Activated T-helper 1 cell treated with anti-CD3 and anti-CD28 coated beads, Interleukin-12 subunit alpha, Interleukin-12 subunit beta, Interleukin-2, Interleukin-4 antibody, amounts not matched to agents 30 ng/mL and 10 ng/mL and 1 ng/mL, durations not matched to agents 14 hours and 24 hours and 36 hours (primary cell): ENCODE measurements at places on chromosomes 4 and X.
A peak's percentile ranks its signal among the peaks of the same experiment; 100 is the strongest.

GRCh38 chrX:108165383-108166111 lies 74.0 kb downstream of the ATG4A start:
- no peak overlapping the region for H3K4me3 ChIP-seq
- DNase-seq = no peak
- no peak overlapping the region for H3K27ac ChIP-seq
- no peaks in the 10 kb centered on the region for H3K27me3 ChIP-seq
- no peaks in the 10 kb centered on the region for H3K4me1 ChIP-seq

GRCh38 chrX:119991005-119991787 lies 47.6 kb upstream of the NKAP start:
- DNase-seq = no peak
- peak overlapping the region; percentile 79 for H3K4me3 ChIP-seq
- H3K36me3 ChIP-seq = no peaks in the 10 kb centered on the region
- peaks cover 43% of the 10 kb centered on the region for H3K27me3 ChIP-seq
- H3K4me1 ChIP-seq = peaks cover 11% of the 10 kb centered on the region

DNA sequence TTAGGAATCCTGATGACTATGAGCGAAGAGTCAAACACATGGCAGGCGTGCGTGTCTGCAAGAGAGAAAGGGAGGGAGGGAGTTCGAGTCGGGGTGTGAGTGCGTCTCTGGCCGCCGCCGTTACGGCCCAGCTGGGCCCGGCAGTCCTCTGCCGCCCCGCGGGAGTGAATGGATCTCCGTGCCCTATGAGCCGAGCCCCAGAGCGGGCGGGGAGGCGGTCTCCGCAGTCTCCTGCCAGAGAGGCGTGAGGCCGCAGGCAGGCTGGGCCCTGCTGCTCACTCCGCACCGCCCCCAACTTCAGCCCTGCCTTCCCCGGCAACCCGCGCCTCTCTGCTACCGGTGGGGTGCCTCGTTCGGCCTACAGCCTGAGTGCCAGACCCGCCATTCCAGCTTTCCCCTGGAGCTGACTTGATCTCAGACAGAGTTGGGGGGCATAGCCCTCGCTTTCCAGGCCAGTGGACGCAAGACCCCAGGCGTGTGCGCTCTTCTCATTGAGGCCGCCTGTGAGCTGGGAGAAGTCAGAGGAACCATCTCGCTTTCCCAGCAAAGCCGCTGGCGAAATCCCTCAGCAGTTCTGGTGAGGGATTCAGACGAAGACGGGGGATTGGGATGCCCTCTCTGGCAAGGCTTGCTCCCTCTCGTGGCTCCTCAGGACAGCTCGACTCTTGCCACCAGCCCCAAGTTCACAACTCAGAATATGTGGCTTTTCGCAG lies 1.4 kb downstream of the SLC16A2 start:
- H3K27ac ChIP-seq = no peak overlapping the region
- peaks cover 4% of the 10 kb centered on the region for H3K4me1 ChIP-seq
- H3K27me3 ChIP-seq = peaks cover 23% of the 10 kb centered on the region
- no peak for DNase-seq
- H3K36me3 ChIP-seq = no peaks in the 10 kb centered on the region

DNA sequence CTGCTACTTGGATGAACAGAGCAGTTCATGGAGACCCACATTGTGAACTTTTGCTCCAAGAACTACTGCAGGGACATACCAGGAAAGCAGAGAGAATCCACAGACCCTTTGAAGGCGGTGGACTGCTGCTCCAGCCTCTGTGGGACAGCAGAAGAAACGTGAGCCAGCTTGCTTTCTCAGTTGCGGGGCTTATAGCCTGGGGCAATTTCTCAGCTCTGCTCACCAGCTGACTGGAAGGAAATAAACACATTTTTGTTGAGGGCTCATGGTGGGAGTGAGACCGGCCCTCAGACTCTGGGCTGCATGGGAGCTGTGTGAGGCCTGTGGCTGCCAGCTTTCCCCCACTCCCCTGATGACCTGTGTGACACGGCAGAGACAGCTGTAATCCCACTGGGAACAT lies 2.6 kb upstream of the ADH1A start:
- no peak overlapping the region for H3K27ac ChIP-seq
- H3K27me3 ChIP-seq = no peaks in the 10 kb centered on the region
- H3K4me1 ChIP-seq = no peaks in the 10 kb centered on the region
- H3K36me3 ChIP-seq = no peaks in the 10 kb centered on the region
- no peak overlapping the region for H3K4me3 ChIP-seq
- no peak for DNase-seq

- H3K36me3 ChIP-seq = no peaks in the 10 kb centered on the region
- no peaks in the 10 kb centered on the region for H3K27me3 ChIP-seq
Measured at GRCh38 chr4:97670703-97671269, 472.5 kb downstream of the STPG2 start.

DNA sequence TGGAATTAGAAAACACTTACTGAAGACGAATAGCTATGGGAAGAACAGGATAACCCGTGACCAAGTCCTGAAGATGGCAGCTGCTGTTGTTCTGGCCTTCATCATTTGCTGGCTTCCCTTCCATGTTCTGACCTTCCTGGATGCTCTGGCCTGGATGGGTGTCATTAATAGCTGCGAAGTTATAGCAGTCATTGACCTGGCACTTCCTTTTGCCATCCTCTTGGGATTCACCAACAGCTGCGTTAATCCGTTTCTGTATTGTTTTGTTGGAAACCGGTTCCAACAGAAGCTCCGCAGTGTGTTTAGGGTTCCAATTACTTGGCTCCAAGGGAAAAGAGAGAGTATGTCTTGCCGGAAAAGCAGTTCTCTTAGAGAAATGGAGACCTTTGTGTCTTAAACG lies 2.4 kb downstream of the AGTR2 start:
- H3K27me3 ChIP-seq = no peaks in the 10 kb centered on the region
- H3K4me3 ChIP-seq = no peak overlapping the region
- no peak overlapping the region for H3K27ac ChIP-seq
- no peaks in the 10 kb centered on the region for H3K4me1 ChIP-seq
- no peaks in the 10 kb centered on the region for H3K36me3 ChIP-seq

GRCh38 chr4:128483041-128483440 lies 195.4 kb upstream of the PGRMC2 start:
- no peaks in the 10 kb centered on the region for H3K36me3 ChIP-seq
- H3K27me3 ChIP-seq = no peaks in the 10 kb centered on the region
- H3K4me3 ChIP-seq = no peak overlapping the region
- H3K27ac ChIP-seq = no peak overlapping the region
- no peak for DNase-seq

DNA sequence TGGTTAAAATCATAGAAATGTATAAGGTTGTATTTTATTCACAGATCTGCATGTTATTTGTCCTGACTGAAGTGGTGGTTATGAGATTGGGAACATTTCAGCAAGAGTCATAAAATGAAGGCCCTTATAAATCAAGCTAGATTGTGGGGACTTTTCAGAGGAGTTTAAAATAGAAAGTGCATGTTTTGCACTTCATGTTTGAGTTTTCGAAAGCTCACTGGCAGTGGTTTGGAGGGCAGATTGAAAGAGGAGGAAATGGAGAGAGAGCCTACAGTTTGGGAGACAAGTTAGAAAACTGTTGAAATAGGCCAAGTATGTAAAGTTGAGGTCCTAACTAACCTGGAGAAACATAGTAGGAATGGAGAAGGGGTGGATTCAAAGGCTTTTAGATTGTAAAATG lies 124.9 kb downstream of the KDM6A start:
- no peaks in the 10 kb centered on the region for H3K27me3 ChIP-seq
- peaks cover 21% of the 10 kb centered on the region for H3K36me3 ChIP-seq
- H3K27ac ChIP-seq = peak overlapping the region; percentile 86
- no peak for DNase-seq
- H3K4me1 ChIP-seq = peaks cover 42% of the 10 kb centered on the region

DNA sequence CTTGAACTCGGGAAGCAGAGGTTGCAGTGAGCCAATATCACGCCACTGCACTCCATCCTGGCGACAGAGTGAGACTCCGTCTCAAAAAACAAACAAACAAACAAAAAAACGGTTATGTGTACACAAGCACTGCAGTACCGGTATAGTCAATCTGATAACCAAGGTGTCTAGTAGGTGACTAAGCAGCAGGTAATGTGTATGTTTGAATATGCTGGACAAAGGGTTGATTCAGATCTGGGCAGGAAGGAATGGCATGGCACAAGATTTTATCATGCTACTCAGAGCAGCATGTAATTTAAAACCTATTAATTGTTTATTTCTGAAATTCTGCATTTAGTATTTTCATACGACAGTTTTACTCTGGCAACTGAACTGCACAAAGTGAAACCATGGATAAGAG lies 41.7 kb downstream of the MAGEC1 start:
- no peaks in the 10 kb centered on the region for H3K4me1 ChIP-seq
- H3K27ac ChIP-seq = no peak overlapping the region
- no peaks in the 10 kb centered on the region for H3K27me3 ChIP-seq
- H3K4me3 ChIP-seq = no peak overlapping the region
- H3K36me3 ChIP-seq = no peaks in the 10 kb centered on the region
- no peak for DNase-seq

GRCh38 chrX:9340598-9341290 lies 124.1 kb upstream of the TBL1X start:
- H3K36me3 ChIP-seq = peaks cover 3% of the 10 kb centered on the region
- no peak for DNase-seq

- DNase-seq = no peak
- H3K4me1 ChIP-seq = peaks cover 17% of the 10 kb centered on the region
- no peaks in the 10 kb centered on the region for H3K36me3 ChIP-seq
- H3K27ac ChIP-seq = no peak overlapping the region
- no peaks in the 10 kb centered on the region for H3K27me3 ChIP-seq
Measured at GRCh38 chrX:50202539-50202938, 1.7 kb upstream of the AKAP4 start.
